ENCODE measurements at places on chromosomes 3 and 15.

DNA sequence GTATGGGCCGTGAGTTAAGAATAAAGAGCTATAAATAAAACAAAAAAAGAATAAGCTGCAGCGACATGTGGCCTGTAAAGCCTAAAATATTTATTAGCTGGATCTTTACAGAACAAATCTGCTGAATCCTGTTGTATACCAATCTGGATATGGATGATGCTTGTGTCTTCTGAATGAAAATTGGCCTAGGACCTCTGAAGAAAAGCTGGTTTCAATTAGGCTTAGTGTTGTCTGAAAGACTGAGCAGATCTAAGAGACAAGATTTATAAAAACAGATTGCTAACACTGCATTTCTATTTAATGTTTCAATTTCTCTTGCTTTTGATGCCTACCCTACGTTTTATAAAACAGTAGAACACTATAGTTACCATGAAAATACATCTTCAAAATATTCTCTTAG lies 57.9 kb downstream of the ST3GAL6 start:
- no peak for DNase-seq

GRCh38 chr3:120214176-120214575 lies 70.8 kb downstream of the GPR156 start:
- DNase-seq: no peak

GRCh38 chr15:69897471-69898237 lies 200.1 kb downstream of the TLE3 start:
- no peak for DNase-seq

DNA sequence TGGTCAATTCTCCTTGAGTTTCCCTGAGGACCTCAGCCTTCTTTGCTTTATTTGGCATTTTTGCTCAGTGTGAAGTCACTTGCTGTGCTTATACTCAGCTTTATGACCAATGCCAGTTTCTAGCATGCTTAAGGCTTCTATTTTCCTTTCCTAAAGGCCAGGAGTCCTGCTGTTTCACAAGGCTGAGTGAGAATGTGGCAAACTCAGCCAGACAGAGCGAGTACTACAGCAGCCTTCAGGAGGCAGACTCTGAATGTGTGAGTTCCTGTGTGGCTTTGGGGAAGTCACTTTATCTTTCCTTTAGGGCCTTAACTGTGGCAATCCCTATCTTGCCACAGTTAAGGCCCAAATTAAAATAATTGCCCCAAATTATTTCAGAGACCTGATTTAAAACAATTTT lies 213.2 kb upstream of the MRPL3 start:
- no peak for DNase-seq

DNA sequence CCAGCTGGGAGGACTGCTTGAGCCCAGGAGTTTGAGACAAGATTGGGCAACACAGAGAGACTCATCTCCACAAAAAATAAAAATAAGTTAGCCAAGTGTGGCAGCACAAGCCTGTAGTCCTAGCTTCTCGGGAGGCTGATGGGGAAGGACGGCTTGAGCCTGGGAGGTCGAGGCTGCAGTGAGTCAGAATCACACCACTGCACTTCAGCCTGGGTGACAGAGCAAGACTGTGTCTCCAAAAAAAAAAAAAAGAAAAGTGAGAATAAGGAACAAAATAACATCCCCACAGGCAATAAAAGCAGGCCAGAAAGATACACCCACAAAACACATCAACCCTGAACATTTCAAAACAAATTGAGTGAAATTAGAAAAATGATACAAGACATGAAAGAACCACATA lies 48.7 kb upstream of the OCA2 start:
- no peak for DNase-seq

DNA sequence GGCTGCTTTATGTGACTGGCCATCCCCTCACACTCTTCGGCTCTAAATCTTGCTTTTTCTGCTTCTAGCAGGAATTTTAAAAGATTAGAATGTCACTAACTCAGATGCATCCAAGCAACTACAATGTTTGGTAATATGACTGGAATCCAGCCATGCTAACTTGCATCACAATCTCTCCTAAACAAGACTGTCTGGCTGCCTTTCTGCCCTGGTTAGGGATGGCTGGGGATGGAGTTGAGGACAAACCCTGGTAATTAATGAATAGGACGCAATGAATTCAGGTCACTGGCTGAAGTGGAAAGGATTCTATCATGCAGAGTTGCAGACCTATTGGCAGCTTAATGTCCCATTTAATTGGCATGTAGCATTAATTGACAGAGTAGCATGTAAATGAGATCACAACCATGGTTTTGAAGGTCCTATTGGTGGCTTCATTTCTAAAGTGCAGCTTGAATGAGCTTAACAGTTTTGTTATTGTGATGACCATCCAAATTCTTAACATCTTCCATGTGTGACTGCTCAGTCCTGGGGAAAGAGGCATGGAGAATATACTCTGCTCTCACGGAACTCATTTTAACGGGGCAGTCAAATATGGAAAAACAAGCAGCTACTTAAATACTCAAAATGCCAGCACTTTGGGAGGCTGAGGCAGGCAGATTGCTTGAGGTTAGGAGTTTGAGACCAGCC lies 21.7 kb downstream of the NMNAT3 start:
- DNase-seq: no peak

DNA sequence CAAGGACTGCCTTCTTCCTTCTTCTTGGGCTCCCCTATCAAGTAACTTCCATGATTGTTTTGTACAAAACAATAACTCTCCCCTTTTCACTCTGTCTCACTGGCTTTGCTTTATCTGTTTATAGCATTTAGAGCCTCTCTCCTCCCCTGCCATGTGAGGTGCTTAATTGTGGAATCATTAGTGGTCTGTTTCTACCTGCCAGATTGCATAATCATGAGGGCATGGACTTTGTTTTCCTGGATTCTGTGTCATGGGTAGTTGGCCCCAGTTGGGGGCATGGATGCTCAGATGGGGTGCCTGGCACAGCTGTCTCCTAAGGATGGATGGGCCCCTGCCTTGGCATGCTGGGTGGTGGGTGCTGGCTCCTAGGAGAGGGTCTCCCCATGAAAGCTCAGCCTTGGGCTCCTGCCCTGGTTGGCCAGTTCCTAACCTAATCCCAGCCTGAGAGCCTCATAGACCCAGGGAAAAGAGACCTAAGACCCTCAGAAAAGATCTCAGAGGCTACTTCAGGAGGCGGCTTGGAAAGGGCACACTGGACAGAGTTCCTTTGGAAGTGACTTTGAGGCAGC lies 8.0 kb upstream of the CTXND1 start:
- DNase-seq: no peak

- DNase-seq: no peak
Measured at GRCh38 chr3:113630956-113631542, 65.4 kb downstream of the USF3 start.

- DNase-seq: no peak
Measured at GRCh38 chr3:108215871-108216270, 6.4 kb downstream of the IFT57 start.
